ENCODE measurements at places on chromosomes 16 and 17.

DNA sequence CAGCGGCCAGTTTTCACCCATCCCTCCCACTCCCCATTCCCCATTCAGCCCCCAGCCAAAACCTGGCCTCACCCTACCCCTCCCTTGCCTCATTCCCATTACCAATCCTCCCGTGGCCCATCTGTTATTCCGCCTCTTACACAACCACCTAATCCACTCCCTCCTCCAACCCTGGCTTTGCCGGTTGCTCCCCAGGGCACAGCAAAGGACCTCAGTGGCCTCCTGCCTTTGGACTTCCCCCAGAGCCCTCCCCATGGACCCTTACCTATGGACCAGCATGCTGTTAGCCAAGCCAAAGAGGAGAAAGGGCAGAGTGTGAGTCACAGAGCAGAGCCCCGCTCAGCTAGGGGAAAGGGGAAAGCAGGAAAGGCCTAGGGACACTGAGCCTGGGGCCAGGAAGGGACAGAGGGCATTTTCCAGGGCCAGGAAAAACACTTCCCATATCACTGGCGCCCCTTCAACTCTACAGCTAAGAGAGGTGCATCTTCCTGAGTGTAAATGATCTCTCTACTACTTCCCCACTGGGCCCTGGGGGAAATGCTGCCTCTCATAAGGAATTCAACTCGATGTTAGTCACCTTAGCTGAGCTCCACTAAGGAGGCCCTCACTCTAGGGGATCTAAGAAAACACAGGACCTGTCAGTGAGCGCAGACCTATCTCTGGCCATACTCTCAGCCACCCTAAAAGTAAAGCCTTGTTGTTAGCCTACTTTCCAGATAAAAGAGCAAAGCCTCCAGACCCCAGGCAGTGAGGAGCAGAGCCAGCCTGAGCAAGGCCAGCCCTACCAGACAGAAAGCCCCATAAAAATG, 10.6 kb downstream of the PEMT start:
- no peak for DNase-seq

- no peak for DNase-seq
These were observed 68.3 kb upstream of the ALOX12 start for GRCh38 chr17:6927290-6928126.

DNA sequence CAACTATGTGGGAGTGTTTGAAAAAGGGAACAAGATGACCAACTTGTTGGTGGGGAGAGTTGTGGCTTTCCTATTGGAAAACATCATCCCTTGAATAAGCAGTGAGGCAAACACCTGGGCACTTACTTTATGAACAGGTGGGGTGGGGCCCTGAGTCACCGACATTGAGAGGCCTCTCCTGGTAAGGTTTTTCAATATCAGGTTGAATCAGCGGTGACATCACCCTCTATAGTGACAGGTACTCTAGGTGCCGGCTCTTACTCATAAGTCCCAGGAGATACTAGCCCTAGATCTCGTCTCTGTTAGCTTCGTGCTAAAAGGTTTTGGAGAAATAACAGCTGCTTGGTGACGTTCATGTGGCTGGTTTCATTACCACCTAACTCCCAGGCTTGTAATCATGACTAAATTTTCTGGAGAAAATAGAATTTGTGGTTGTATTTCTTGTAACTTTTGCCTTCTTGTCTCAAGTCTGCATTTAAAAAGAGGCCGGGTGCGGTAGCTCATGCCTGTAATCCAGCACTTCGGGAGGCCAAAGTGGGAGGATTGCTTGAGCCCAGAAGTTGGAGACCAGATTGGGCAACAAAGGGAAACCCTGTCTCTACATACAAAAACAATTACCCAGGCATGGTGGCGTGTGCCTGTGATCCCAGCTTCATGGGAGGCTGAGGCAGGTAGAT, 19.3 kb downstream of the CDH1 start:
- peak; percentile 82 for DNase-seq

DNA sequence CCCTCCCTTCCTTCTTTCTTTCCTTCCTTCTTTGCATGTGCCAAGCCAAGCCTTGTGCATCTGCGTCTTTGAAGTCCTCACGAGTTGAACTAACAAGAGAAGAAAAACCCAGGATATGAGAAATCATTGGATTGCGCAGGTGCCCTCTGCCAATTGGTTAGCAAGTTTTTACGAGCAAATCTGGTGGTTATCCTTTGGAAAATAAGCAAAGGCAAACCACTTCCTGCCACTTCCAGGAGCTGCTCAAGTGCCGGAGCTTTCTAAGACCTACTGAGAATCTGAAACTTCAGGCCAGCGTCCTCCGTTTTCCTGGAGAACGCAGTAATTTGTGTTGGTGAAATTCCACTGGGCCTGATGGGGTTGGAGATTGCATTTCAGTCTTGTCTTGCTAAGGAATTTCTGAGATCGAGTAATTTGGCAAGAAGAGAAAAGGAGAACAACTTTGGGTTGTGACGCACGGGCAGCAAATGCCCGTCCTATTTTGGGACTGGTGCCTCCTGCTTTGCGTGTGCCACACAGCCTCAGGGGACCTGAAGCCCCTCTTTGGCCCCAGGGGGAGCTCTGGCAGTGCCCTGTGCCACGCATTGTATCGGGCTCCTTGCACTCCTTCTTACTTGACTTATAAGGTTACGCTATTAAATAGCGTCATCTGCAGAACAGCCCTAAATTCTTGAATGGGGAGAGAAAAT, 56.4 kb downstream of the CMIP start:
- DNase-seq = no peak

DNA sequence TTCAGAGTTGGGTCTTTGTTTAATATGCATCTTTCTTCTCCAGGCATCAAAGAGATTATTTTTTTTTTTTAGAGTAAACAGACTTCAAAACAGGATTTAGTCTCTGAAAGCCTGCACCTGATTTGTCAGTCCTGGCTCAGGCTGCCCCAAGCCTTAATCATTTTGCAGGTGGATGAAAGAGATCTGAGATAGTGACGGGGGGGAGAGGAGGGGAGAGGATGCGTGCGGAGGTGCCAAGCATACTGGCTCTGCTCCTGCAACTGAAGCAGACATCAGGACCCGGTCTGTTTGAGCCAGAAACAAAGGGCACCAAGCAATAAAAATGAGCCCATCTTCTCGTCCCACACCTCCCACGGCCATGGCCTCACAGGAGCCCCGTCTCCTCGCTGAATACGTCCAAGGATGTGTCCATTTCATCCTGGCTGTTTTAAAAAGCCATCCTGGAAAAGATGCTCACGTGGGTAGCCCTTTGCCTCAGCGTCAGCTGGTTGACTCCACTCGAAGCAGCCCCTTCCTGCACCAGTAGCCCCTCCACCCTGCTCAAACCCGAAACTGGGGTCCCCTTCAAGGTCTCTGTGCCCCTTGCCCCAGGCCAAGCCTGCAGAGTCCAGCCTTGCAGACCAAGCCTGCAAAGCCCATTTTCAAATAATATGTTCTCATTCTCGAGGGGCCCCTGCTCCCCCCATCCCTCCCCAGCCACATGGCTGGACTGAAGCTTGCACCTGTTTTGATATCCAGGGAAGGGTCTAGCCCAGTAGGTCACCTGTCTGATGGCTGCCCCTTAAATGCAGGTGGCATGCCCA, 84.8 kb upstream of the TNRC6C start:
- no peak for DNase-seq

- DNase-seq = no peak
These were observed 12.3 kb downstream of the TMEM100 start for GRCh38 chr17:55710410-55710809.

GRCh38 chr16:561957-562938, 2.1 kb downstream of the PRR35 start:
- no peak for DNase-seq

GRCh38 chr16:8402981-8403843, 187.1 kb downstream of the TMEM114 start:
- DNase-seq = no peak

DNA sequence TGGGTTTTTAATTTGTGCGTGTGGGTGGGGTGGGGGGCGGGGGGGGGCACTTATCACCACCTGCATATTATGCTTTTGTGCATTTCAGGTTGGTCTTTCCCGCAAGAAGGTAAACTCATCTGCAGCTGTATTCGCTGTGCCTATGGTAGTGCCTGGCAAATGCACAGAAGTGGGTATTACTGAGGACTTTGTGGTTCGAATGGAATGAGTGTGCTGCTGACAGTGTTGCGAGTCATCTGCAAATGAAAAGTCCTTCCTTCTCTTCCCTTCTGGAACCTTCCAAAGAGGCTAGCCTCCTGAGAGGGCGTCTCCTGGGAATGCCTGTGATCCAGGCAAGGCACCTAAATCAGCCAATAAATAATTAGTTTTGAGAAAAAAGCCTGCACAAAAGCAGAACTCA, 532.9 kb downstream of the MAF start:
- no peak for DNase-seq

DNA sequence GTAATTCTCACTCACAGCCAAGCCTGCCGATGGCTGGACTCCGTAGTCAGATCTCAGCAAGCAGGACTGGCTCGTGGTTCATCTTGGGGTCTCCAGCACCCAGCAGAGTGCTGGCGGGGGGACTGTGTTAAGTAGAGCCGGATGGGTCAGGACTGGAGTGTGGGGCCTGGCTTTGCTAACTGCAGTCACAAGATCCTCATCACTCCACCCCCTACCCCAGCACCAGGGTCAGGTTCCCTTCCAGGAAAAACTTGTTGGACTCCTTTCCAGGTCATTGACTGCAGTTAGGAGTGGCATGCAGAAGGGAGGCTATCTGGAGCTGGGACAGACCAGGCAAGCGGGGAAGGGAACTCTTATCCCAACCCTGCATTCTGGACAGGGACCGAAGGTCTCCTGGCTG, 6.0 kb downstream of the CIITA start:
- DNase-seq = no peak

DNA sequence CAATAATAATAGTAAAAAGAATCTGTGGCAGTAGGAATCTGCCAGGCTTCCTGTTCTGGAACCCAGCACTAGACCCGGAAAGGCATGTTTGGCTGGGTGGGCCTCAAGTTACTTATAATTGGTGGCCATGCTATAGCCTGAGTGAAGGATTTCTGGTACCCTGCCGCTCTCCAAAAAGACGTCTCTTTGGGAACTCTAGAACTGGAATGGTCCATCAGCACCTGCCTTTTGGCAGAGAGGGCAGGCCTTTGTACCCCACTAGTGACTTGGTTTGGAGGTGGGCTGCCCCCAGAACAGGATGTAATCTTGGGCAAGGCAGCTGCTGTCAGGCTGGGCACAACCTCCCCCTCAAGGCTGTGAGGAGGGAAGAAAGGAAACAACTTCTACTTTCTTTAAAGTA, 29.3 kb upstream of the ST6GALNAC1 start:
- DNase-seq = no peak

DNA sequence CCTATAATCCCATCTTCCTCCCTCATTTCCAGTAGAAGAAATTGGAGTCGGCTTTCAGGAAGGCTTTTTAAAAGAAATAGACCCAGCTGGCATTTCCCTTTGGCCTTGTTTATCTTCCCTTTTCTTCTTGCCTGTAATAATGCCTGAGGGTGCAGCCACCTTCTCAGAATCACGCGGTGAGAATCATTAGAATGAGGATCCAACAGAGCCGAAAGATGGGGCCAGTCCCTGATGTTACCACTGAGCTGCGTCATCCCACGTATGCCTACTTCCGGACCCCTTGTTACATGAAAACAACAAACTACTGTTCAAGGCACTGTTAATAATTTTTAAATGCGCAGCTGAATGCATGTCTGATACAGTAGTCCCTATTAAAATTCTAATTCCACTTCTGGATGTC, 24.1 kb downstream of the SDR42E1 start:
- DNase-seq = no peak

DNA sequence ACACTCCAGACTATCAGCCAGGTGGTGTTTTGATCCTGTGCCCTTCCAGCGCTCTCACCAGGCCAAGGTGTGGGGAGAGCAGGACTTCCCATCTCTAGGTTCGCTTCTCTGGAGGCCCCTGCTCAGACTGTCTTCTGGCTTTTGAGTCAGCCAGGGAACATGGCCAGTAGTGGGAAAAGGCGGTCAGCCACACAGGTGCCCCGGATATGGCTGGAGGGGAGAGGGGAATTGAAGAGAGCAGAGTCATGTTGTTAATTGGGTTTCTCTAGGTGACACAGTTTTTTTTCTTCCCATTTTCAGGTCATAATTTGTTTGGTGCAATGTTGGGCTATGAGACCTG, 1.5 kb downstream of the MINK1 start:
- DNase-seq = no peak

- peak; percentile 97 for DNase-seq
These were observed 4.3 kb downstream of the THOC6 start for GRCh38 chr16:3027983-3028715.

DNA sequence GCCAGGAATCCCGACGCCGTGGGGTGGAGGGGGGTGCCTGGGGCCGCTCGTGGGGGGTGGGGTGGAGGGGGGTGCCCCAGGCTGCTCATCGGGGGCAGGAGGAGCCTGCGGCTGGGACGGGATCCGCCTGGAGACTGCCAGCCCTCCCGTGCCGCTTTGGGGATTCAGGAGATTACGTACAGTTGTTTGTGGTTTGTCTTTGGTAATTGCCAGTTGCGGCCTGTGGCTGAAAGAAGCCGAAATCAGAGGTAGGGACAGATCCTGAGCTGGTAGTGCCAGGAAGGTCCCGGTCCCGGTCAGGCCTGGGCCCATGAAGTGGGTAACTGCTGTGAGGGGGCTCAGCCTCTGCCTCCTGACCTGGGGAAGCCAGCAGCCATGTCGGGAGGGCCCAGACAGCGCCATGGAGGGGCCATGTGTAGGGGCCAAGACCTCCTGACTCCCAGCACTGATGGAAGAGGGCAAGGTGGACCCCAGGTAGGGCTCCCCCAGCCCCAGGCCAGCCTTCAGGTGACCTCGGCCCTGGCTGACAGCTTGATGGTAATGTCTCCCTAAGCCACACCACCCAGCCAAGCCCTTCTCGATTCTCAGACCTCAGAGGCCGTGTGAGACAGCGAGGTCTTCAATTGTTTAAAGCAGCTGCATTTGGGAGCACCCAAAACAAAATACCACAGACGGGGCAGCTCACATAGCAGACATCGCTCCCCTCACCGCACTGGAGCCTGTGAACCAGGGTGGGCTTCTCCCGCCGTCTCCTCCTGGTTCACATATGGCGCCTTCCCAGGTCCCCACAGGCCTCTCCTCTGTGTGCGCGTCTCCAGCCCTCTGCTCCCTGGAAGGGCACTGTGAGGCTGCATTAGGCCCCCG, 34.9 kb upstream of the SSTR5 start:
- no peak for DNase-seq

- no peak for DNase-seq
These were observed 6.7 kb downstream of the EPN2 start for GRCh38 chr17:19243838-19244237.

- DNase-seq = no peak
These were observed 146.3 kb downstream of the SLC39A11 start for GRCh38 chr17:72946156-72946555.

- DNase-seq = no peak
These were observed 131.5 kb upstream of the MON1B start for GRCh38 chr16:77059446-77059845.

DNA sequence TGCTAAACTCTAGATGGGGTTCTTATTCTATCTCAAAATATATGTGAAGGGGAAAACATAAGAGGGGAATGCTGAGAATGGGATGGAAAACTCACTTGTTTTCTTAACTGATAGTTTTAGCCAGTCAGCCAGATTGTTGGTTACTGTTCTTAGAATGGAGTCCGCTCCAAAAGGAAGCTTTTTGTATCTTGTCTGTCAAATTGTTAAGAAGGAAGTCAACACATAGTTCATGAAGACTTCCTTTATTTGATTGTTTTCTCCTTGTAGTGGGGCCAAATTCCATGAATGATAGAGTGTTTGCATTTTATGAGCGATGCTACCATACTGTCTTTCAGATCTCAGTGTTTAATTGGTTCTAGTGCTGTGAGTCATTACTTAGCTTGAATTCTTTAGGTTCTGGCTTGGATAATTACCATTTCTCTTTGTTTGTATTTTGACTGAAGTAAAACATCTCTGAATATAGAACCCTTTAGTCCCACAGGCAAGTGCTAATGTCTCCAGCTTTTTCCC, 98.3 kb upstream of the GOT2 start:
- DNase-seq = no peak

GRCh38 chr17:67111327-67111726, 67.0 kb downstream of the CACNG1 start:
- DNase-seq = no peak

Data from GM13977 (cell line).